Osteocyte (in vitro differentiated cells): ENCODE measurements at places on chromosomes 3 and 15.
A peak's percentile ranks its signal among the peaks of the same experiment; 100 is the strongest.

DNA sequence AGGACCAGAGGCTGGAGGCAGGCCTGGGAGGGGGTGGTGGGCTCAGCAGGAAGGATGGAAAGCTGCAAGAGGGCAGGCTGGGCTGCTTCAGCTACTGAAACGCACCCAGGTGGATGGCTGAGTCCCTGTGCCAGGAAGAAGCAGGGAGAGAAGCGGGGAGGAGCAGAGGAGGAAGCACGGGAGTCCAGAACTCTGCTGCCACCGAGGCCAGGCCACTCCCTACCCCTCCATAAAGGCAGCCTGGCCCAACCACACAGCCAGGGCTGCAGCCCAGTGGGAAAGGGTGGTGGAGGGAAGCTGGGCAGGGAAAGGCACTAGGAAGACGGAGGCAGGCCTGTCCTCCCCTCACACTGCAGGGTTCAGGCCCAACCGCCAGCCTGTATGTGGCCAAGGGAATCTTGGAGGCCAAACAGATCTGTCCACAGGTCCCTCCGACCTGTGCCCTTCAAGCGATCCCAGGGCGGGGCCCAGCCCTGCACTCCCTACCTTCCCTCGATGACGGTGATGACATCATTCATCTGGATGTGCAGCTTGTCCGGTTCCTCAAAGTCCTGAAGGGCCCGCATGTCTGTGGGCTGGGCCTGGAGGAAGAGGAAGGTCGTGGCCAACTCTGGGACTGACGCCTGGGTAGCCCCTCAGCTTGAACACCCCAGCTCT is 30.5 kb downstream of the TNK2 start:
- no peak for DNase-seq
- no peaks in the 10 kb centered on the region for H3K27me3 ChIP-seq
- no peak overlapping the region for H3K27ac ChIP-seq
- H3K4me3 ChIP-seq = no peak overlapping the region

- no peaks in the 10 kb centered on the region for H3K27me3 ChIP-seq
- H3K36me3 ChIP-seq = no peaks in the 10 kb centered on the region
- H3K4me3 ChIP-seq = no peak overlapping the region
- peaks cover 18% of the 10 kb centered on the region for H3K4me1 ChIP-seq
Observed at GRCh38 chr15:95134431-95135110, 903.2 kb downstream of the MCTP2 start.

- no peak for DNase-seq
- peaks cover 45% of the 10 kb centered on the region for H3K27me3 ChIP-seq
- H3K27ac ChIP-seq = no peak overlapping the region
- no peaks in the 10 kb centered on the region for H3K36me3 ChIP-seq
- no peak overlapping the region for H3K4me3 ChIP-seq
- no peaks in the 10 kb centered on the region for H3K4me1 ChIP-seq
Observed at GRCh38 chr15:89423981-89424380, 72.4 kb downstream of the RHCG start.

GRCh38 chr3:98199020-98199419 is 32.5 kb downstream of the OR5H15 start:
- H3K36me3 ChIP-seq = no peaks in the 10 kb centered on the region
- no peak for DNase-seq
- H3K27ac ChIP-seq = no peak overlapping the region
- H3K4me3 ChIP-seq = no peak overlapping the region
- no peaks in the 10 kb centered on the region for H3K27me3 ChIP-seq

DNA sequence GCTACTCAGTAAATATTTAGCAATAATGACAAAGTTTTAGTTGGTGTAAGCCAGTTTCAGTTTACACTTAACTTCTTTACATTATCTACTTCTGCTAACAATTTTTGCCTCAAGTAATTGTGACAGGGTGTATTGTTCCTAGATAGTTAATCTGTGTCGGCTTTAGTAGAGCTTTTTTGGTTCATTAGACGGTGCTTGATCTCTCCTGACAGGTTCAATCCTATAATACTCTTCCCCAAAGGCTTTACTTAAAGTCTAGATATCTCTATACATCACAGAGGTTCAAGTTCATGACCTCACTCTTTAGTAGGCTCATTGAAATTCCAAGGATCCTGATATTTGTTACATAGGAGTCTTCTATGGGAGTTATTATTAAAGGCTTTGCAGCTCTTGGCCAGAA is 365.6 kb upstream of the DPPA4 start:
- H3K36me3 ChIP-seq = no peaks in the 10 kb centered on the region
- no peaks in the 10 kb centered on the region for H3K27me3 ChIP-seq
- peaks cover 4% of the 10 kb centered on the region for H3K4me1 ChIP-seq
- no peak overlapping the region for H3K27ac ChIP-seq

- peaks cover 27% of the 10 kb centered on the region for H3K36me3 ChIP-seq
- H3K4me1 ChIP-seq = peaks cover 19% of the 10 kb centered on the region
- no peaks in the 10 kb centered on the region for H3K27me3 ChIP-seq
Observed at GRCh38 chr15:57091636-57092035, 173.2 kb downstream of the TCF12 start.

DNA sequence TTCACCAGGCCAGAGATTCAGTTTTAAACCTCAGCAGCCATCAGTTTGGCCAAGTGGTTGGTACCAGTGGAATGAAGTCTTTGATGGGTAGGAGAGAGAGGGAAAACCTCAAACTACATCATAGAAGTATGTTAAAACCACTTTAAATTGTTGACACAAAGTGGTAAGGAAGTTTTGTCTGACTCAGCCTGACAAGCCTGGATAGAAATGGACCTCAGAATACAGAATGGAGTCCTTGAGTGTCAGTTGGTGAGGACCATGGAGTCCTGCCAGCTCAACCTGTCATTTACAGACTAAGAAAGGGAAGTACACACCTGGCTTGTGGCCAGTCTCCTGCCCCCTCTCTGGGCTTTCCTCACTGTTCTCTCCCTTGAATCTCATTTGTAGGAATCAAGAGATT is 12.1 kb downstream of the EAF1 start:
- H3K27ac ChIP-seq = no peak overlapping the region
- H3K4me1 ChIP-seq = no peaks in the 10 kb centered on the region
- no peaks in the 10 kb centered on the region for H3K27me3 ChIP-seq
- DNase-seq = no peak
- H3K36me3 ChIP-seq = peaks cover 66% of the 10 kb centered on the region
- H3K4me3 ChIP-seq = no peak overlapping the region

GRCh38 chr3:46017720-46018119 is 9.6 kb downstream of the XCR1 start:
- H3K27me3 ChIP-seq = peaks cover 27% of the 10 kb centered on the region
- peak; percentile 34 for DNase-seq
- no peak overlapping the region for H3K27ac ChIP-seq
- H3K4me1 ChIP-seq = no peaks in the 10 kb centered on the region
- H3K4me3 ChIP-seq = no peak overlapping the region

DNA sequence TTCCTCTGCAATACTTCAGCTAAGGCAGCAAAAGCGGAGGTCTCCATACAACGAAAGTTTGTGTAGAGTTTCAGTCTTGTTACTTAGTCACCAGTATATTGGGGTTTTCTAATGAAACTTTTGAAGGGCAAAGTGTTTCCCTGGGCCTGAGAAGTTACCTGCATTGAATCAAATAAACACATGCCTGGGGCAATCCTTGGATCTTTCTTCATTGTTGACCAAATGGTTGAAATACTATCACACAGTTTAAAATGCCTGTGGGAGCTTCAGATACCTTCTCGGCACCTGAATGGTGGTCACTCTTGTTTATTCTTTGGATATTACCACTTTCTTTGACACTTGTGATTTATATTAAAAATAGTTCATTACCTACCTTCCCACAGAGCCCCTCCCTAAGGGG is 988 bp upstream of the CHSY1 start:
- H3K4me3 ChIP-seq = peak overlapping the region; percentile 88
- no peaks in the 10 kb centered on the region for H3K27me3 ChIP-seq
- H3K4me1 ChIP-seq = peaks cover 36% of the 10 kb centered on the region
- peaks cover 4% of the 10 kb centered on the region for H3K36me3 ChIP-seq
- peak overlapping the region; percentile 85 for H3K27ac ChIP-seq

- no peak for DNase-seq
- no peak overlapping the region for H3K4me3 ChIP-seq
- peaks cover 4% of the 10 kb centered on the region for H3K4me1 ChIP-seq
- no peak overlapping the region for H3K27ac ChIP-seq
- H3K36me3 ChIP-seq = no peaks in the 10 kb centered on the region
Observed at GRCh38 chr3:139204728-139205127, 139.1 kb upstream of the MRPS22 start.

DNA sequence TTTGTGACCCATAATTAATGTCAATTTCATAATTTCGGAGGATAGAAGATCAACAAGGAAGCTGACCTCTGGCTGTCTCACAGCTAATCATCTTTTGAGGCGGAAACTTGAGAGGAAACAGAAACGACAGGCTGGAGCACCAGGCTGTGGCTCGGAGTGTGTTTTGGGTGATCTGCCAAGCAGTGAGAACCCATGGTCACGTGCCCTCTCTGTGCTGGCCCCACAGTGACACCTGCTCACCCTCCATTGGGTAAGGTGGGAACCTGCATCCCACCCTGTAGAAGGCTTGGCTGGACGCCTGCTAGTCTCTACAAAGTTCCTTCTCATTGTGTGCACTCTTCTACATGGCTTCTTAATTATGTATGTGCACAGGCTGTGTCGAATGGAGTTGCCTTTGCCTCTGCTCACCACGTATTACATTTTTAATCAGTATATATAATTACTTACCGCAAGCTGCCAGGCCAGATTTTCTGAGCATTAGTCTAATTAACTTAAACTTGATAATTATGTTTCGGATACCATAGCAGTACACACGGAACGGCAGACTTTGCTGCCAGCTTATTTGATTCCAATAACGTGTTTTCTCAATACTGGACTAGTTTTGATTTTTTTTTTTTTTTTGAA is 719.4 kb upstream of the CFAP20DC start:
- no peak for DNase-seq
- H3K4me3 ChIP-seq = no peak overlapping the region
- no peaks in the 10 kb centered on the region for H3K27me3 ChIP-seq

GRCh38 chr3:154193000-154193615 is 71.9 kb downstream of the ARHGEF26 start:
- H3K36me3 ChIP-seq = no peaks in the 10 kb centered on the region
- peaks cover 15% of the 10 kb centered on the region for H3K4me1 ChIP-seq
- H3K4me3 ChIP-seq = no peak overlapping the region
- no peak overlapping the region for H3K27ac ChIP-seq
- no peaks in the 10 kb centered on the region for H3K27me3 ChIP-seq

DNA sequence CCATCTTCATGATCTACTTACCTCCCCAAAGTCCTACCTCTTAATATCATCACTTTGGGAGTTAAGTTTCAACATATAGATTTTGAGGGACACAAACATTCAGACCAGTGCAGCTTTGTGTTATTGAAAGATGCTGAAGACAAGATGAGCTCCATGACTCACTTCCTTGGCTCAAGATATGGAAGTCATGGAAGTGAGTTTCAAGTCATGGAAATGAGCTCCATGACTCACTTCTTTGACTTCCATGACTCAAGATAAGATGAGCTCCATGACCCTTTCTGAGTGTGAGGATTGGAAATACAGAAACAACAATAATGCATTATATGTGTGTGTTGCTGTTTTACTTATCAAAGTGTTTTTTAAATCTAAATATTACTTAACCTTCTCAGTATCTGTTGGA is 170.2 kb upstream of the TPRG1 start:
- no peak for DNase-seq
- no peak overlapping the region for H3K27ac ChIP-seq
- H3K27me3 ChIP-seq = no peaks in the 10 kb centered on the region

GRCh38 chr3:195094191-195094921 is 176.6 kb downstream of the XXYLT1 start:
- DNase-seq = no peak
- no peaks in the 10 kb centered on the region for H3K27me3 ChIP-seq
- no peak overlapping the region for H3K4me3 ChIP-seq
- peaks cover 2% of the 10 kb centered on the region for H3K36me3 ChIP-seq
- no peak overlapping the region for H3K27ac ChIP-seq

- DNase-seq = no peak
- H3K4me3 ChIP-seq = no peak overlapping the region
- H3K27ac ChIP-seq = no peak overlapping the region
- H3K36me3 ChIP-seq = peaks cover 3% of the 10 kb centered on the region
- peaks cover 13% of the 10 kb centered on the region for H3K4me1 ChIP-seq
- H3K27me3 ChIP-seq = no peaks in the 10 kb centered on the region
Observed at GRCh38 chr15:42819786-42820185, 82.9 kb upstream of the CDAN1 start.

DNA sequence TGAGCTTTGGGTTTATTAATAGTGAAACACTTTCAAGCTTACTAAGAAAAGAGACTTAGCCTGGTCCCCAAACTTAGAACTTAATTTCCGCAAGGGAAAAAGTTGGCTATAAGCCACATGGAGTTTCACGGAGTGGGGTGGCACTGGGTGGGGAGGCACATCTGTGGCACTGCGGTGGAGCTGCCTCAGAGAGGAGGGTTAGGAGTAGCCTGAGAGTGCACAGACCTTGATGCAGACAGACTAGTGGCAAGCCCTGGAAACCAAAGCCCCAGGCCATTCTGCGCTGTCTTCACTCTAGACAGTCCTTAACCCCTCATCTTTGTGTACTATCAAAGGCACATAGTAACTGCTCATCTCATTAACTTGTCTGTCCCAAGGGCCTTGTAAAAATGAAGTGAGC is 22.0 kb downstream of the CXCR6 start:
- H3K27me3 ChIP-seq = no peaks in the 10 kb centered on the region
- peaks cover 45% of the 10 kb centered on the region for H3K36me3 ChIP-seq
- H3K4me3 ChIP-seq = no peak overlapping the region
- no peak overlapping the region for H3K27ac ChIP-seq
- DNase-seq = no peak

DNA sequence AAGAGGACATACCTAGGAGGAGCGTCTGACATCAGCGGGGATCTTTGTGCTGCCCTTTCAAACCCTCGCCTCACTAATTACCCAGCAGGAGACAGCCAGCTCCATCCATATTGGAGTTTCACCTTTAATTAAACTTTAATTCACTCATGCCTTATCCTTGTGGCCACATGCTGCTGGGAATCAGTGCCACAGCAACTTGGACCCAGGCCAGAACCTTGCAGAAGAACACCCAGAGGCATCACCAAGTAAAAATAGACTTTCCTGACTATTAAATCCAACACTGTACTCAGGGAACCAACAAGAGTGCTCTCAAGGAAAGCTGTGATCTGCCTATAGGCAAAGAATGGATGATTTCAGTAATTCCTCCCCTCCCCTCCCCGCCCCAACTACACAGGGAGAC is 23.9 kb downstream of the EIF1B start:
- H3K36me3 ChIP-seq = no peaks in the 10 kb centered on the region
- H3K4me3 ChIP-seq = no peak overlapping the region
- DNase-seq = no peak
- H3K4me1 ChIP-seq = no peaks in the 10 kb centered on the region
- no peak overlapping the region for H3K27ac ChIP-seq
- peaks cover 2% of the 10 kb centered on the region for H3K27me3 ChIP-seq

GRCh38 chr3:97131476-97131875 is 317.1 kb downstream of the EPHA6 start:
- no peaks in the 10 kb centered on the region for H3K4me1 ChIP-seq
- H3K27me3 ChIP-seq = no peaks in the 10 kb centered on the region
- no peak overlapping the region for H3K4me3 ChIP-seq
- H3K27ac ChIP-seq = no peak overlapping the region

DNA sequence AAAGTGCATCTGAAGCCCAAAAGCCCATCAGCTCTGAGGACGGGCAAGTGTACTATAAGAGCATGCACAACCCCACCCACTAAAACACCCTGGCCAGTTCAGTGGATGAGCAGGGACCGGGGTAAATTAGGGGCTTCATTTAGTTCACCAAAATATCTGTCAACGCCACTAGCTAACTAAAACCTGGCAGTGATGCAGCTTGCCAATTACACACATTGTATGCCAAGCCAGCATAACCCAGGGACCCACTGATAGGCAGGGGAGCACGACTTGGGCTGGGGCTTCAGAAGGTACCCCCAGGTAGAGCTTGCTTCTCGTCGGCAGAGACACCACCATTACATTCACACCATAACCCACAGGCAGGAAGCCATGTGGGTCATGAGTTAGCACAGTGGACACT is 47.0 kb downstream of the PTPN23 start:
- H3K27me3 ChIP-seq = no peaks in the 10 kb centered on the region
- no peak overlapping the region for H3K4me3 ChIP-seq
- peak; percentile 49 for DNase-seq
- H3K36me3 ChIP-seq = peaks cover 20% of the 10 kb centered on the region
- H3K4me1 ChIP-seq = no peaks in the 10 kb centered on the region
